Aorta (tissue), 5 donors: ENCODE measurements at places on chromosomes 11 and 22. TPM values are rescaled to one million over a fixed set of nuclear protein-coding genes. Genes with fewer than 3 reads are reported as not detected.

- DNase-seq, result no peak
- no peak overlapping the region for H3K4me3 ChIP-seq
- no peaks in the 10 kb centered on the region for H3K27me3 ChIP-seq
- H3K36me3 ChIP-seq, result no peaks in the 10 kb centered on the region
- H3K4me1 ChIP-seq, result no peaks in the 10 kb centered on the region
Measured at GRCh38 chr11:114818382-114818781, 140.1 kb downstream of the NXPE2 start.

- H3K4me3 ChIP-seq, result no peak overlapping the region
- H3K27me3 ChIP-seq, result no peaks in the 10 kb centered on the region
- no peaks in the 10 kb centered on the region for H3K4me1 ChIP-seq
- H3K27ac ChIP-seq, result no peak overlapping the region
Measured at GRCh38 chr22:41001722-41002122, 50.5 kb downstream of the RBX1 start.

The STK33 gene
- polyA plus RNA-seq, result 2.3 TPM

DNA sequence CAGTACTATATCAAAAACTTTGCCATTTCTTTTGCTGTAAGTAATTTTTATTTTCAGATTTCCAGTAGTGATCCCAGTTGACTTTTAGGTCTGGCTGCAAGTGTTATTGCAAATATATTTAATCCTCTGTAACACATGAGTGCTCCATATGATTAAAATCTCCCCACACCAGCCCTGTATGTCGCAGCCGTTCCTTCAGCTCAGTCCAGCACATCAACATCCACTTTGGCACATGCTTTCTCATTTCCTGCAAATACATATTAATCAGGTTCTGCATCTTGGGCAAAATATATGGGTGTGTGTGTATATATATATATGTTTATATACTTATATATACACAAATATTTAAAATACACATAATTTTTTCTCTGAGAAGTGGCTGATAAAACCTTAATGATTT lies 919.5 kb downstream of the JRKL start:
- no peak for DNase-seq
- H3K4me1 ChIP-seq, result no peaks in the 10 kb centered on the region
- H3K4me3 ChIP-seq, result no peak overlapping the region
- H3K27ac ChIP-seq, result no peak overlapping the region
- no peaks in the 10 kb centered on the region for H3K36me3 ChIP-seq

GRCh38 chr22:47391169-47392053 lies 629.0 kb downstream of the TBC1D22A start:
- peak; percentile 63 for DNase-seq
- no peaks in the 10 kb centered on the region for H3K36me3 ChIP-seq
- H3K4me3 ChIP-seq, result no peak overlapping the region
- no peak overlapping the region for H3K27ac ChIP-seq
- H3K4me1 ChIP-seq, result no peaks in the 10 kb centered on the region
- no peaks in the 10 kb centered on the region for H3K27me3 ChIP-seq

DNA sequence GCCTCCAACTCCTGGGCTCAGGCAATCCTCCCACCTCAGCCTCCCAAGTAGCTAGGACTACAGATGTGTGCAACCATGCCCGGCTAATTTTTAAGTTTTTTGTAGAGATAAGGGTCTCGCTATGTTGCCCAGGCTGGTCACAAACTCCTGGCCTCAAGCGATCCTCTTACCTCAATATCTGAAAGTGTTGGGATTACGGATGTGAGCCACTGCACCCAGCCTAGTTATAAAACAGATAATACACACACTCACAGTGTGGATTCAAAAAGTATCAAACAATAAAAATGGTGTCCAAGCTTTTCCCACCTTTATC lies 377 bp upstream of the CCDC188 start:
- H3K27me3 ChIP-seq, result no peaks in the 10 kb centered on the region
- no peaks in the 10 kb centered on the region for H3K36me3 ChIP-seq
- H3K4me1 ChIP-seq, result no peaks in the 10 kb centered on the region
- no peak overlapping the region for H3K4me3 ChIP-seq

GRCh38 chr11:46338636-46338987 lies 8.7 kb upstream of the DGKZ start:
- H3K27ac ChIP-seq, result no peak overlapping the region
- no peaks in the 10 kb centered on the region for H3K36me3 ChIP-seq
- H3K4me3 ChIP-seq, result no peak overlapping the region
- H3K27me3 ChIP-seq, result no peaks in the 10 kb centered on the region
- no peaks in the 10 kb centered on the region for H3K4me1 ChIP-seq

The GRIA4 gene
- 0.38 TPM for polyA plus RNA-seq

- H3K4me3 ChIP-seq, result no peak overlapping the region
- no peak overlapping the region for H3K27ac ChIP-seq
- H3K4me1 ChIP-seq, result no peaks in the 10 kb centered on the region
- H3K27me3 ChIP-seq, result no peaks in the 10 kb centered on the region
- DNase-seq, result no peak
Measured at GRCh38 chr11:31799435-31800397, 11.4 kb downstream of the PAX6 start.

- H3K4me1 ChIP-seq, result no peaks in the 10 kb centered on the region
- H3K27ac ChIP-seq, result no peak overlapping the region
- no peaks in the 10 kb centered on the region for H3K27me3 ChIP-seq
- no peak for DNase-seq
Measured at GRCh38 chr11:34446386-34446785, 7.7 kb downstream of the CAT start.
